ENCODE measurements at places on chromosomes 11 and 22. TPM values are rescaled to one million over a fixed set of nuclear protein-coding genes. Genes with fewer than 3 reads are reported as not detected.

The TRIM49 gene
- not detected for total RNA-seq

The C22orf42 gene
- not detected for total RNA-seq

The PKDREJ gene
- under 0.01 TPM for total RNA-seq

The HEPN1 gene
- not detected for total RNA-seq

The TTC36 gene
- total RNA-seq = 0.46 TPM

The CBX6 gene
- 27.6 TPM for total RNA-seq

The MRPL40 gene
- total RNA-seq = 49.2 TPM

The MPEG1 gene
- not detected for total RNA-seq

The OOSP2 gene
- not detected for total RNA-seq

The DGAT2 gene
- 4.4 TPM for total RNA-seq

The SMC1B gene
- total RNA-seq = not detected

All from smooth muscle cell of bladder (primary cell).